Caudate nucleus (tissue), 63 donors: ENCODE measurements at places on chromosomes 11 and 22.

GRCh38 chr11:13339195-13340153 lies 61.9 kb downstream of the BMAL1 start:
- DNase-seq = no peak

DNA sequence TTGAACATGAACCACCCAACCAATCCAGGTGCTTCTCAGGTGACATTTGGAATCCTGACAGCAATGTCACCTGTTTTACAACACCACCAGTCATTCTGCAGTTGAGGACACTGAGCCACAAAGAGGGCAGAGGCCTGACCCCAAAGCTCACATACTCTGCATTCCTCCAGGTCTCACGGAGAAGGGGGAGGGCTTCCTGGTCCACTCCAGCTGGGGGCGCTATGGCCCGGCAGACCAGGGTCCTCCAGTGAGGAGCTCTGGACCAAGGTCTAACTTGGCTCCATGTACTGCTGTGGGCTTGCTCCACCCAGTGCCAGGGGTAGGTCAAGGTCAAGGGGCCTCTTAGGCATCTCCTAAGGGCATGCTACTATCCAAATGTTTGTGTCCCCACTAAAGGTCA lies 1.5 kb upstream of the PNPLA3 start:
- DNase-seq = no peak

GRCh38 chr22:44221710-44222475 lies 41.2 kb downstream of the PARVG start:
- no peak for DNase-seq

GRCh38 chr11:27158456-27159334 lies 118.1 kb downstream of the BBOX1 start:
- no peak for DNase-seq

DNA sequence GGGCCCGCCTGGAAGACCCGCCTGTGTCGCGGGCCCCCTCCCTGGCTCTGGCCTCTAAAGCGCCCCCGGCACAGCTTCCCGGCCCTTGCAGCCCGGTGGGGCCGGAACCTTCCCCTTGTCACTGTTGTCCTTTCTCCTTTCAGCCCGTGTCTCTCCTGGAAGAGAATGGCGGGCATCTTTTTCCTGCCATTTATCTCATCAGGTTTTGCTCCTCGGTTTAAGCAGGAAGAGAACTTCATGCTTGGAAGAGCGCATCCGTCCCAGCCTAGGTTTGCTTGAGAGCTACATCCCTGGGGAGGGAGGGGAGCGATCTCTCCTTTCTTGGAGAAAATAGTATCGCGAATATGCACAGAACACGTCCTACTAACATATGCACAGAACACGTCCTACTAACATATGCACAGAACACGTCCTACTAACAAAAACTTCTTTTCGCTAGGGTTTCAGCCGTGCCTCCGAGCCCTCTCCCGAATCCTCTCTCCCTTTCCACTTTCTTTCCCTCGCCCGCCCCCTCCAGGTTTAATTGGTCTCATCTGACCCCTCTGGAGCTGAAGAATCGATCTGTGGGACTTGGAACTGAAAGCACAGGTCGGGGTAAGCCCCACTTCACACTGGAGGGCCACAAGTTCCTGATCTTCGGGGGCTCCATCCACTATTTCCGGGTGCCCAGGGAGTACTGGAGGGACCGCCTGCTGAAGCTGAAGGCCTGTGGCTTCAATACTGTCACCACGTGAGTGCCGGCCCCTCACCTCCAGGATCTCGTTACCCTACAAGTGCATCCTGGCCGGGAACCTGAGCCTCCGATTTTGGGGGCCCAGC lies 1.2 kb downstream of the GLB1L3 start:
- DNase-seq = no peak

DNA sequence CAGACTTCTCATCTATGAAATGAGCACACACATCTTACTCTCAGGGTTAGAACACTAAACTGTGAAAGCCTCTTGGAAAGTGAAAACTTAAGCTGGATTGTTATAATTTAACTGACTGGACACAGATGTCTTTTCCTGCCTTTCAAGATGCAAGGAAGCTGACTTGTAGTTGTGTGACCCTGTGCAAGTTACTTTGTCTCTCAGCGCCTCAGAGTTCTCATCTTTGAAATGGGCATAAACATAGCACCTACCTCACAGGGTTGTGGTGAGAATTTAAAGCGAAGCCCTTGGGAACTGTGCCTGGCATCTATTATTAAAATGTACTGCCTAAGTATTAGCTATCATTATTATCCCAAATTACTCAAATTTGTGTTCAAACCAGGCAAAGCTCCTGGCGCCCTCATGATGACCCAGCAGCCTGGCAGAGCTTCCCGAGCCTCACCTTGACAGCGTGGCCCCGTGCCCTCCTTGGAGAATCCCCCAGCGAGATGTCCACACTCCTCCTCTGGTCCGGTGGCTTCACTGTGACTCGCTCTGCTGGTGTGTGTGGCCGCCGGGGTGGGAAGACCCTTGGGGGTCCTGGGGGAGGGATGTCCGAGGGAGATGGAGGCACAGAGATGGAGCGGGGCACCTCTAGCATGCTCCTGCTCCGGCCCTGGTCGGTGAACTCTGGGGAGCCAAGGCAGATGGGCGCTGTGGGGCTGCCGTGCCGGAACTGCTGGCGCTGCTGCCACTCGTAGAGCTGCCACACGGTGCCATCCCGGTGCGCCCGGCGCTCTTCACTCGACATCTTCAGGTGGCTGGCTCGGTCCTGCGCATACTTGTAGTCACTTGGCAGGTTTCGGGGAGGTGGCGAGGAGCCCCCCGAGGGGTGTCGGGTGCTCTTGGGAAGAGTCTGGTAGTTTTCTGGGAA lies 78.2 kb downstream of the C11orf58 start:
- DNase-seq = no peak

DNA sequence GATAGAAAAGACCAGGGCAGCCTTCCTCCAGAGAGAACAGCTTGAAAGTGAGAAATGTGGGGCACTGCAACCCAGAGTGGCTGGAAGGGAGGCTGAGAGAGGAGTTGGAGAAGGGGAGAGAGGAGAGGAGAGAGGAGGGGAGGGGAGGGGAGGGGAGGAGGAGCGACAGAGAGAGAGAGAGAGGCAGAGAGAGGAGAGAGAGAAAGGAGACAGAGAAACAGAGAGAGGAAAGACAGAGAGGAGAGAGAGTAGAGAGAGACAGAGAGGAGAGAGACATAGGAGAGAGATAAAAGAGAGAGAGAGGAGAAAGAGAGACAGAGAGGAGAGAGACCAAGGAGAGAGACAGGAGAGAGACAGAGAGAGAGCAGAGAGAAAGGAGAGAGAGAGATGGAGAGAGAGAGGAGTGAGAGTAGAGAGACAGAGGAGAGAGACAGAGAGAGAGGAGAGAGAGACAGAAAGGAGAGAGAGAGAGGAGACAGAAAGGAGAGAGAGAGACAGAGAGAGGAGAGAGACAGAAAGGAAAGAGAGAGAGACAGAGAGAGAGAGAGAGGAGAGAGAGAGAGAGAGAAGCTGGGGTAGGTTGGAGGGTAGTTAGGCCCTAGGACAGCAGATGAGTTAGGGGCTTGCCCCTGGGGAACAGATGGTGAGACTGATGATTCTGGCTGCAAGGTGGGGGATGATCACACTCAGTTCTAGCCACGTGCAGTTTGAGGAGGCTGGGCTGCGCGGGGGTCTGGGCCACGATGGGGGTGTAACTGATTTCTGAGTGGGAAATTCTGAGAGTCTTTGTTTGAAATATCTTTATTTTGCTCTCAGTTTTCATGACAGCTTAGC lies 8.5 kb upstream of the SCYL1 start:
- no peak for DNase-seq

GRCh38 chr22:42716649-42717127 lies 4.0 kb downstream of the A4GALT start:
- no peak for DNase-seq

DNA sequence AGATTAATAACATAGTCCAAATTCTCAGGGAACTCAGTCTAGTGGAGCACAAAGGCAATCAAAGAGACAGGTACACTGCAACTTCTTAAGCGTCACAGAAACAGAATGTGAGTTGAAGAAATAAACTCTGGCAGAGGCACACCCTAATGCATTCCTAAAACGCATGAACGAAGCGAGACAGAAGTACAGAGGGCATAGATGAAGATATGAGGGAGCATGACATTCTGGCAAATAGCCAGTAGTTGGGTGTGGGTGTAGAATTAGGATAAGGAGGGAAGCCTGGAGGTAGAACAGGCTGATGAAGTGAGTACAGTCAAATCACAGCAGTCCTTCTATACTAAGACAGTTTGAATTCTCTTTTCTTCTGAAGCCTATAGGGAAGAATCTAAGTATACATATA lies 838.7 kb upstream of the API5 start:
- DNase-seq = no peak

- no peak for DNase-seq
These were observed 242.3 kb downstream of the SWAP70 start for GRCh38 chr11:9905960-9906791.

- no peak for DNase-seq
These were observed 20.7 kb upstream of the AIFM3 start for GRCh38 chr22:20946080-20946986.

GRCh38 chr22:38202437-38203089 lies 769 bp downstream of the MAFF start:
- DNase-seq = no peak

GRCh38 chr11:121018746-121019145 lies 5.2 kb upstream of the TBCEL start:
- no peak for DNase-seq
